Stimulated activated CD4-positive, alpha-beta T cell treated with anti-CD3 and anti-CD28 coated beads, Interleukin-2, amount 100 ng/mL, for 48 hours (primary cell): ENCODE measurements at places on chromosomes 16 and 17.
A peak's percentile ranks its signal among the peaks of the same experiment; 100 is the strongest.

GRCh38 chr16:54422569-54422978 lies 136.0 kb upstream of the IRX3 start:
- no peak for DNase-seq

GRCh38 chr16:1003391-1004347 lies 22.1 kb downstream of the SOX8 start:
- DNase-seq, result peak; percentile 51

DNA sequence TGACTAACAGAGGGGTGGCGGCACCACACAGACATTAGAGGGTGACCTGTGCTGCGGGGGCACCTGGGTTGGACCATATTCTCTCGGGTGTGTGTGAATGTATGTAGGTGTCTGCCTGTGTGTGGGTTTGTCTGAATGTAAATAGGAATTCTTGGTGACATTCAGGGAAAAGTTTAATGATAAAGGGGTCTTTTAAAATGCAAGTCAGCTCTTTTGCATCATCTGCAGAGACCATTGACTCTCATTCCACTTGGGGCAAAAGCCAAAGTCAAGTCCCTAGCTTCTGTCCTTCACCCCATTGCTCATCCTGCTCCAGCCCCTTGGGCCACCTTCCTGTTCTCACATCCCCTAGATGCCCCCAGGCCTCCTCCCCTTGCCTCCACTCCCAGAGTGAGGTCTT lies 23.6 kb downstream of the KSR1 start:
- no peak for DNase-seq

- no peak for DNase-seq
Observed at GRCh38 chr16:86573215-86573614, 5.1 kb upstream of the FOXL1 start.

DNA sequence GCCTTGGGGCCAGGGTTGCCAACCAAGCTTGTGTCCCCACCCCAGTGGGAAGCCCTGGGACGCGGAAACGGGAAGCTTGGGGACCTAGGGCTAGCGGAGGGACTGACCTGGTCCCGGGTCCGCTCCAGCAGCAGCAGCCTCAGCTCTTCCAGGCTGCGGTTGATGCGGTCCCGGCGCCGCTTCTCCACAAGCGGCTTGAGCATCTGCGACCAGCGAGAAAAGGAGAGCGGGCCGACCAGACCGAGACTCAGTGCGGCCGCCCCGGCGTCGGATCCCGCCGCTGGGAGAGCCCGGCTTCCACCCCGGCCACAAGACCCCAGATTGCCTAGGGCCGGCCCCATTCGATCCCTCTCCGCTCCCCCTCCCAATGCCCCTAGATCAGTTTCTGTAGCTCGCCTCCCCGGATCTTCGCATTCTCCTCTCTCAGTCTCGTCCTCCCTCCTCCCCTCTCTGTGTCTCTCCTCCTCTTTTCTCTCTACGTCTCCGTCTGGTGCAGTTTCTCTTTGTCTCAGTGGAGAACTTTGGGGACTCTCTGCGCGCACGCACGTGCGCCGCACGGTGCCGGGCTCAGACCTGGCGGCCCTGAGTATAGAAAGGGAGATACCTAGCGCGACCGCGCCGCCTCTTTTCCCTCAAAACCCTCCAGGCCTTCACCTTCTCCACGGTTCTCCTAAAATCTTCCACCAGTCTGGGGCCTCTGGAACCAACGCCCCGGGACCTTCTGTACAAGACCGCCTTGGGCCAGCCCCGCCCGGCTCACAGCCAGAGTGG lies 797 bp downstream of the HES7 start:
- no peak for DNase-seq

DNA sequence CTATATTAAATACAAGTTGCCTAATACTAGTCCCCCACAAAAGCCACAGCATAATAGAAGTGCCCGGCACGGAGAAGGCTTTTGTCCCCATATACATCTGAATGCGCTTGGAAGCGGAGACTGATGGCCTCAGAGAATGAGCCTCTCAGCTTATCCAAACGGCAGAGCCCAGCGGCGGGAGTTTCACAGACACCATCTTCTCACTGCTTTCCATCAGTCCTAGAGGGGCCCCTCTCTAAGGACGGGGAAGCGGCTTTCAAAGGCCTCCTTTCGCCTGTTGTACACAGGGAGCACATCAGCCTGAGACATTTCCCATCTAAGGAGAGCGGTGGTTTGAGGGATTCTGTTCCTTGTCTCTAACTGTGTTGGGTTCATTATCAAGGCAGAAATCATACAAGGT lies 16.9 kb downstream of the NXN start:
- no peak for DNase-seq

DNA sequence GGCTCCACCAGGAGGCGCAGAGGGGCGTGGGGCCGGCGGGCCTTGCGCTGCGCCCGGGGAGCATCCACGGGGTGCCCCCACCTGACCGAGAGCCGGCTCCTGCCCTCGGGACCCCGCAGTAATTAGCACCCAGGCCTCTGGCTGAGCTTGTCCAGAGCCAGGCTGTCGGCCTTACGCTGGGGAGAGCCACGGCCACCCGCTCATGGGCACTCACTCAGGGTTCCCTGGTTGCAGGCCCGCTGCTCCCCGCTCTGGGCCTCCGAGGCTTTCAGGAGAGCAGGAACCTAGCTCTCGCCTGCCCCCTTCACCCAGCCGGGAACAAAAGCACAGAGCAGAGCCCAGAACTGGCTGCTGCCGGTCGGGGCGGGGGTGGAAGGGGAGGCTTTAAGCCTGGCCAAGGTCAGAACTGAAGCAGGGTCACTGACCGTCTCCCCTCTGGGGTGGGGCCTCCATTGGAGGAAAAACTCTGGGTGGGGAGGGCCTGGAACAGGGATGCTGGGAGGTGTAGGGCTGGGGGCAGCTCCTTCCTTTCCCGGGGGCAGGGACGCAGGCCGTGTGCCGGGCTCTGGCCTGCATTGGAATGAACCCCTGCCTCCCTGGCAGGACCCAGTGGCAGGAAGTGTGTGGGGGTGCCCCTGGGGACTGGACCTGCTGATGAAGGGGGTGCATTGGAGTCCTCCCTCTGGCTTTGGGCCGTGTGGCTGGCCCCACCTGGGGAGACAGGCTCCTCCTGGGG lies 12.3 kb downstream of the GLIS2 start:
- peak; percentile 44 for DNase-seq

GRCh38 chr17:21286909-21287702 lies 2.6 kb downstream of the MAP2K3 start:
- no peak for DNase-seq

DNA sequence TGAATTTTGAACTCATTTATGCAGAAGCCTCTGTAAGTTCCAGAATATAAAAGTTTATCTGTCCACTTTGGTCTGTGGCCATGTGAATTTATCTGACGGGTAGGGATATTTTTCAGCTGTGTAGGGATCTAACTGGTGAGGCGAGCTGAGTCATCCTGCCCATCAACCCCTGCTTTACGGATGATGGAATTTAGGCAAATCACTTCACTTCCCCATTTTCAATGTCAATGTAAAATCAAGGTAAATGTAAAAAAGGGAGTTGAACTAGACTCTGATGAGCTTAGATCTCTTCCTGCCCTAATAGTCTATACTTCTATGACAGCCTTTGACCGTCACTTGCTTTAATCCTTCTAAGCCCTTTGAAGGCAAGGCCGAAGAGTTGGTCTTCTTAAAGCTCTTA lies 2.6 kb downstream of the SLC16A6 start:
- DNase-seq, result no peak

DNA sequence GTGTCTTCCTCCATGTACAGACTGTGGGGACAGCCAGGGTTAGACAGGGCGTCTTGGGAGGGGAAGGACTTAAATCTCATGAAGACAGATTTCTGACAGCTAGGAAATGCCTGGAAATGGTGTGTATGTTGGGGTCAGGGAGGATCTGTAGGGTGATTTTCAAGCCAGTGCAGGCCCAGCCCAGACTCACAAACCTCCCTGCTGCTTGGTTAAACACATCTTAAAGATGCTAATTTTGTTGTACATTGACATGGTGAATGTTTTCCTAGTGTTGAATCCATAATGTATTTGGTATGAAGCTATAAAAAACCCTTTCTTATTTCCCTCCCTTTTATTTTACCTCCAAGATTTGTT lies 238.3 kb downstream of the CCDC182 start:
- DNase-seq, result no peak

- DNase-seq, result peak; percentile 67
Observed at GRCh38 chr17:77451245-77451893, 310.6 kb downstream of the SEC14L1 start.

DNA sequence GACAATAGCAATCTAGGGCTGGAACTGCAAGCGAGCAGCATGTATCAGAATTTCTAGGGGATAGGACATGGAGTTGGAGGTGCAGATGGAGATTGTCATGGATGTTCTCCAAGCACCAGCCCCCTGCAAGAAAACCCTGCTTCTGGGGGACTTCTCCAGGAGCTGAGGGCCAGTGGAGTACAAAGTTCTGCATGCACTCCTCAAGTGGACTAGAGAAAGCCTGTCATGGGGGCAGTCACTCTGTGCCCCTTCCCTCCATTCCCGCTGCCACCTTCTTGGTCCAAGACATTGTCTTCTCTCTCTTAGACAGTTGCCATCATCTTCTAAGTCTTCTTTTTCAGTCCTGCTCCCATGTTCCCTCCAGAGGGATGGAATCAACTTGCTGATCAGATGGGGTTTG lies 87.9 kb downstream of the AIPL1 start:
- no peak for DNase-seq

- DNase-seq, result no peak
Observed at GRCh38 chr17:69164206-69164605, 22.5 kb upstream of the ABCA6 start.

GRCh38 chr17:42980766-42981397 lies 517 bp downstream of the RUNDC1 start:
- DNase-seq, result peak; percentile 61

- DNase-seq, result no peak
Observed at GRCh38 chr17:68955181-68955841, at the start of gene ABCA8. Gene ABCA8, minus strand, starts transcription at chr17:68955392. Its CDS starts 13,358 bp downstream, at chr17:68942034.

DNA sequence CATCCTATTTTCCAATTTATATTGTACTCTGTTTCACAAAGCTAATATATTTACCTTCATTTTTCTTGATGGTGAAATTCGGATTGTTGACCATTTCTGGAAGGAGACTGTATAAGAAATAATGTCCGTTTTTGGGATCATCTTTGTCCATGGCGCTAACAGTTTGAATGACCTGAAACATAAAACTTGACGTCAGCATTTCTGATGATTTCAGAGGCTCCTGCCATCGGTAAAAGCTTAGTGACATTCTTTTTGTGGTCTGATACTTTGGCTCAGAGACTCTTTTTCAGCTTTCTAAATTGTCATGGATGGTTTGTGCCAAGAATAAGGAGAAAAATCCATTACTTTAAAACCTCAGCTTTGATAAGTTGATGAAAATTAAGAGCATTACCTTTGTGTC lies 322.5 kb downstream of the CDH8 start:
- no peak for DNase-seq

DNA sequence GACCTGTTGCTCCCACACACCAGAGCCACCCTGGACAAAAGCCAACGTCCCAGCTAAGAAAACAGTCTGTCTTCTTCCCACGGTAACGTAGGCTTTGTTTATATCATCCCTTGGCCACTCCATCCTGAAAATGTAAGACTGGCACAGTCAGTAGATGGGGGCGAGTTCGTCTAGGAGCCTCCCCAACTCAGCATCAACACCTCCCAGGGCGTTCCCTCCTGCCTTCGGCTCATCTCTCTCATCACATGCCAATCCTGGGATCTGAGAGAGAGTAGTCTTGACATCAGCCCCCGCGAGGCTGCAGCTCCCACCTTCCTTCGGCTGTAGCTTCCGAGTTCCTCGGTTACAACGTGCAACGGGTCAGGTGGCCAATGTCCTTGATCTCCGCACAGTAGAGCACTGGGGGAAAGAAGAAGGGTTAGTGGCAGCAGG lies 894 bp downstream of the RNF227 start:
- DNase-seq, result no peak

DNA sequence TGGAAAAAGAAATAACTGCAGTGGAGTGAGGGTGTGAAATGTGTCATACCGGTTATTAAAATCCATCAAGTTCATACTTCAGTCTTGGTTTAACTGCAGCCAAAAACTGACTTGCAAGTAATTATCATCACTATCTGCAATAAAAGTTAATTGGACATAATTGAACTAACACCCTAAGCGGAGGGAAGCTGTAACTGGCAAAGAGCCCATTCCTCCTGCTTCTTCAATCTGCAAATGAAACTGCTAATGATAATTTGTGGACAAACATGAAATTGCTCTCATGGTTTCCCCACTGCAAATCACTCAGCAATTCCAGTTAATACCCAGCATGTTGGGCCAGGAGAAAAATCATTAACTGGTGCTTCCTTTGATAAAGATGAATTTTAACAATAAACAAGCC lies 46.5 kb downstream of the FAM222B start:
- no peak for DNase-seq

DNA sequence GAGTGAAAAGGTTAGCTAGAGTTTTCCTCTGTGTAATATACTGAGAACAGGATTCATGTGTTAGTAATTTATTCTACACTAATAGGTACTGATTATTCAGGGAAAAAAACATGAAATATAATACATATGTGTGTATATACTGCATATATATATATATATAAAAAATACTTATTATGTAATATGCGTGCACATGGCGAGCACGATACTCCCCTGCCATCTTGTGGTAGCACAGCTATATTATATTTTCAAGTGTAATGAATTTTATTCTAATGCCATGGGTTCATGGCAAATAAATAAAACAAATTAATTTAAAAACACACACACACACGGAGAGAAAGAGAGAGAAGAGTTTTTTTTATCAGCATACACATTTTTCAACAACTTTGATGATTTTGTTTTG lies 460.6 kb downstream of the KCNJ2 start:
- DNase-seq, result no peak

- DNase-seq, result no peak
Observed at GRCh38 chr16:29779474-29779873, 1.4 kb downstream of the ZG16 start.

DNA sequence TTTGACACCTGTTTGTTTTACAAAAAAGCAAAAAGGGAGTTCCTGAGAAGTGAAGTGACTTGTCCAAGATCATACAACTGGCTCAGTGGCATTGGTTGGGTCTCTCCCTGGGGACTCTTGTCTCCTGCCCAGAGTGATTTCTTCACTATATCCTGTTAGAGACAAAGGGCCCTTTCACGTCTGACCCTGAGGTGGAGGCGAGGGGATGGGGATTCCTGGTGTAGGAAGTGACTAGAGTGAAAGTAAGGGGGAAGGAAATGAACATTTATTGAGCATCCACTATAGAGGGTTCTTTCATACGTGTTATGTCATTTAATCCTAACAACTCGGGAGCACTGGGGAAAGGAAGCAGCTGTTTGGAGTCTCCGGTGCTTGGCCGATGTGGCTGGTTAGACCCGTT lies 9.0 kb downstream of the ITGB3 start:
- no peak for DNase-seq

DNA sequence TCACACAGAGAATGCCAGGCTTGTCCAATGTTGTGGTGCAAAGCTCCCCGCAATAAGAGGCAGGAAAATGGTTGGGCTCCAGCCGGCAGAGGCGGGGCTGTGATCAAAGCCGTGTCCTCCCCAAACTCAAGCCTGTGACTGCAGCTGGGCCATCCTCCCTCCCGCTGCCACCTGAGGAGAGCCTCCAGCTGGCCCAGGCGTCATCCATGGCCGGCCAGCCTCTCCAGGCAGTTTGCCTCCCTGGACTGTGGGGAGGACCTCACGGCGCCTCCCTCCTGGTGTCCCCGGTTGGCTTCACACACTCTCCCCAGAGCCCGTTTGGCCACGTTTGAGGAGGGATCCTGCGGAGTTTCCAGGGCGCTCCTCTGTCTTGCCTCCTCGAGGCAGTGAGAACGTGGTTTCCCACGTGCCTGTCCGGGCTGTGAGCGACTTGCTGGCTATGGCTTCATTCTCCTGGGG lies 134.1 kb downstream of the IRF8 start:
- DNase-seq, result no peak
